Cardiac fibroblast (primary cell): ENCODE measurements at places on chromosomes 5 and 9.

DNA sequence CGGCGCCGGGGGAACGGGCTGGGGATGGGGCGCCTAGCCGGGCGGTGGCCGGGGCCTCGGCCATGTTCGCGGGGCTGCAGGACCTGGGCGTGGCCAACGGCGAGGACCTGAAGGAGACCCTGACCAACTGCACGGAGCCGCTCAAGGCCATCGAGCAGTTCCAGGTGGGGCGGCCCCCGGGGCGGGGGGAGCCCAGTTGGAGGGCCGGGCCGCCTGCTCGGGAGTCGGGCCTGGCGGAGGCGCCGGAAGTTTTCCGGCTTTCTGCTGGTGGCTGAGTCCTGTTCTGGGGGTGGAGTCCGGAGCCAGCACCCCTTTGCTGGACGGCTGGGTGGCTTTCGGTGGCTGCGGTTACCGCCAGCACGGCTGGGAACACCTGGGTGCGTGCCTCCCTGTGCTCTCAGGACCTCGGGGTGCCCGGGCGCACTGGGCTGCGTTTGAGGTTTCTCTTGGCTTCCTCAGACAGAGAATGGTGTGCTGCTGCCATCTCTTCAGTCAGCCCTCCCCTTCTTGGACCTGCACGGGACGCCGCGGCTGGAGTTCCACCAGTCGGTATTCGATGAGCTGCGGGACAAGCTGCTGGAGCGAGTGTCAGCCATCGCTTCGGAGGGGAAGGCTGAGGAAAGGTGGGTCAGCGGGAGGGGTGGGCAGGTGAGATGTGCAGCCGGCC, 454 bp downstream of the NELFB start:
- DNase-seq, result peak; percentile 43

- peak; percentile 97 for DNase-seq
These were observed 84.2 kb downstream of the MUSK start for GRCh38 chr9:110752766-110753165.

DNA sequence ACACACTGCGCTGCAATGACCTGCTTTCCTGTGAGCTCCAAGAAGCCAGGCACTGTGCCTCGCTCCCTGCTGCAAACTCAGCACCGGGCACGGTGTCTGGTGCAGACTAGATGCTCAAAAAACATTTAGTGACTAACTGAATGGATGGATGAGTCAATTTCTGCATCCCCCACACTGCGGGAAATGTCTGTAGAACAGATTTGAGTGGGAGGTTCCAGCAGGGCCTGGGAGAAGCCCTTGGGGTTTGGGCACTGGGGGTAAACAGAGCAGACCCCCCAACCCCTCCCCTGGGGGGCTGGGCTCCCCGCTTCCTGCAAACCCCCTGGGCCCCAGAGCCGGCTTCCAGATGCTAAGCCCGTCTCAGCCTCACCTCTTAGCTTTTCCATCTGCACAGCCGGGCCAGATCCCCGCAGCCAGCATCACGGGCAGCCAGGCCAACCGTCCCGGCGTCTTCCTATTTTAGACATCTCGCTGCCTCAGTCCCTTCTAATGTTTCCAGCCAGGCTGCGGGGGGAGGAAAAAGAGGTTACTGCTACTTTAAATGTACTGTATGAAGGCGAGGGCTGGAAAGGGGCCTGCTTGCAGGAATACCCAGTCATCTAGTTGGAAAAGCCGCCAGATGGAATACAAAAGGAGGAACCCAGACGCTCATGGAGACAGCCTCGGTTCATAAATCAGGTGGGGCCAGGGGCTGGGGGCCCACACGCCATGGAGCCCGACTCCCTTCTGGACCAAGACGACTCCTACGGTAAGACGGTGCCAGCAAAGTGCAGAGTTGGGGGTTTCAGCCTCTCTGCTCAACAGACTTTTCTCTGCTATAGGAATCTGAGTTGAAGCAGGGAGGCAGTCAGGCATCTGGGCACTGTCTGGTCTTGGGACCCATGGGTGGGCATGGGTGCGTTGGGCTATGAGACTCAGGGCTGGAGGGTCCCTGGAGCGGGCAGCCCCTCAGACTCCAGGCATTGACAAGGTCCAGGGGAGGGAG, 67.1 kb upstream of the GGTA1 start:
- peak; percentile 44 for DNase-seq

DNA sequence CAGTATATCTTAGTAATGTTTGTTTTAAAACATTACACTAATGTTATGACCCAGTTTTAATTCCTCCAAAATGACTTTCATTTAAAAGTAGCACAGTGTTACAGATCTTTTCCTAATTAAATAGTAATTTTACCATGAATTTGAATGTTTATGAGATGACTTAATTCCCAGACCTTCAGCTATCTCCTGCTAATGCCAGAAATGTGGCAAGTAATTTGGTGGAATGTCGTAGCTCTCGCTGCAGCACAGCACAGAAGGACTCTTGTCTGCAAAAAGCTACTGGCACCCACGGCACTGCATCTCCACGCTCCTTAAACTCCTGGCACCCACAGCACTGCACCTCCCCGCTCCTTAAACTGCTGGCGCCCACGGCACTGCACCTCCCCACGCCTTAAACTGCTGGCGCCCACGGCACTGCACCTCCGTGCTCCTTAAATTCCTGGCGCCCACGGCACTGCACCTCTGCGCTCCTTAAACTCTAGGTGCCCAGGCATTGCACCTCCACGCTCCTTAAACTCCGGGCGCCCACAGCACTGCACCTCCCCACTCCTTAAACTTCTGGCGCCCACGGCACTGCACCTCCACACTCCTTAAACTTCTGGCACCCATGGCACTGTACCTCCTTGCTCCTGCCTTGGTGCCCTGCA, 163.1 kb downstream of the CDK5RAP2 start:
- DNase-seq, result no peak

- DNase-seq, result peak; percentile 91
These were observed 9.6 kb upstream of the NME5 start for GRCh38 chr5:138148811-138149210.

DNA sequence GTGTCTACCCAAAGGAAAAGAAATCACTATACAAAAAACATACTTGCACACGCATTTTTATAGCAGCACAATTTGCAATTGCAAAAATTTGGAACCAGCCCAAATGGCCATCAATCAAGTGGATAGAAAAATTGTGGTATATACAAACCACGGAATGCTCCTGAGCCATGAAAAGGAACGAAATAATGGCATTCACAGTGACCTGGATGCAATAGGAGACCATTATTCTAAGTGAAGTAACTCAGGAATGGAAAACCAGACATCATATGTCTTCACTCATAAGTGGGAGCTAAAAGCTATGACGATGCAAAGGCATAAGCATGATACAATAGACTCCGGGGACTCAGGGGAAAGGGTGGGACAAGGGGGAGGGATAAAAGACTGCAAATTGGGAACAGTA, 78.4 kb downstream of the ENC1 start:
- no peak for DNase-seq

DNA sequence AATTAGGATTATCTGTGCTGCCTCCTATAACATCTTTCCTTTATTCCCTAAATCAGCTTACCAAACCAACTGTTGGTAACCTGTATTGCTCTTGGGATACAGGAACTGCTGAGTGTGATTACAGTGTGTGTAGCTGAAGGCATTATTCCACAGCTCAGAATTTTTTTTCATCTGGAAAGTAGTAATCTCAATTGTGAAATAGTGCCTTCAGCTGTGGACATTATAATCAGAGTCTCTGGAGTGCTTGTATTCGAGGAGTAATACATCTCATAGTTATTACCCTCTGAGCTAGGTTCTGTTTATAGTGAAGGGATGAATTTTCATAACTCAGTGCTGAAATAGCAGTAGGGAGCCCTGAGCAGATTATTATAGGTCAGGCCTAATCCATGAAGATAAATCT, 199.5 kb downstream of the MAST4 start:
- no peak for DNase-seq

GRCh38 chr5:172722327-172722815, 48.6 kb downstream of the DUSP1 start:
- no peak for DNase-seq

DNA sequence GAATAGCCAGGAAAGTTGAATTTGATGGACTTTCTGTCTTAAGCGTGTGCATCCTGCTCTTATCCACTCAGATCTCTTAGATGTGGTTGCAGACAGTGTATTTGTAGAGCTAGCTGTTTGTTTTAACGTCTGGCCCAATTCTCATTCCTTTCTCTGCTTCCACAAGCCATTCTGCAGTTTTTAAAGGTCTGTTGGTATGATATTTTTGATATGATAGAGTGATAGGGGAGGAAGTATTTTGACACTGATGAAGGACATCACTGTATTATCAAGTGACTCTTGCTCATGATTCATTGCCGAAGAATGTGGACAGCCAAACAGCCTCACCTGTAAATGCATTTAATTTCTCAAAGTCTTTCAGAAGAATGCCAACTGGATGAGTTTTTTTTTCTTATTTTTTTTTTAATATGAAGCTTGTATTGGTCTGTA, 4.5 kb downstream of the TJP2 start:
- DNase-seq, result no peak

- no peak for DNase-seq
These were observed 567.5 kb downstream of the ELAVL2 start for GRCh38 chr9:23258569-23258968.

DNA sequence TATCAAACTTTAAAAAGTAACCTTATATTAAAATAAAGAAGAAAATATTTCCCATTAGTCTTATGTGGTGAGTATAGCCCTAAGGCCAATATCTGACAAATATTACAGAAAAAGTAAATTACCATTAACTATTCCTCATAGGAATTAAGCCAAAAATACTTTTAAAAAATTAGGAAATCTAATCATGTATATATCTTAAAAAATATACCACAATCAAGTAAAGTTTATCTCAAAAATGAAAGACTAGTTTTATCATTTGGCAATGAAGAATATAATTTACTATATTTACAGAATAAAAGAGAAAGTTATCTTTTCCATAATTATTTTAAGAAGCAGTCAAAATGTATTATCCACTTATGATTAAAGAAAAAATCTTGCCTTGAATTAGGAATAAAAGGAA, 458.8 kb upstream of the ZNF462 start:
- DNase-seq, result no peak

- no peak for DNase-seq
These were observed 87.0 kb downstream of the DAB2IP start for GRCh38 chr9:121738411-121738810.

DNA sequence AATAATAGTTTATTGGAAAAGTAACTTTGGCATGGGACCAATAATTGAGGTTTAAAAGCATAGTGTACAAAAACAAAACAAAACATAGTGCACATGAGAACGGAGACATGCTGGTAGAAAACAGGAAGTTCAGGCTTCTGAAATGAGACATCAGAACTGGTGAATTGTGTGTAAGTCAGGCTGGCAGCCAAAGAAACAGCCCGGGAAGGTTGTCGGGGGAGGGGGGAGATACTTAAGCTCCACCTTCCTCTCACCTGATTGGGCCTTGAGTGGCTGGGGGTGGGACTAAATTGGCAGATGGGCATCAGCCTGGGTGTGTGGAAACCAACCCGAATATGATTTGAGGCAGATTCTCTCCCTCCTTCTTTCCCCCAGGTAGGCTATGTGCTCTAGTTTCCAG, 256.3 kb downstream of the SMARCA2 start:
- DNase-seq, result peak; percentile 65

- DNase-seq, result no peak
These were observed 52.3 kb upstream of the IFNK start for GRCh38 chr9:27471789-27472188.

- DNase-seq, result no peak
These were observed 193.5 kb downstream of the SEC61B start for GRCh38 chr9:99415606-99416005.

DNA sequence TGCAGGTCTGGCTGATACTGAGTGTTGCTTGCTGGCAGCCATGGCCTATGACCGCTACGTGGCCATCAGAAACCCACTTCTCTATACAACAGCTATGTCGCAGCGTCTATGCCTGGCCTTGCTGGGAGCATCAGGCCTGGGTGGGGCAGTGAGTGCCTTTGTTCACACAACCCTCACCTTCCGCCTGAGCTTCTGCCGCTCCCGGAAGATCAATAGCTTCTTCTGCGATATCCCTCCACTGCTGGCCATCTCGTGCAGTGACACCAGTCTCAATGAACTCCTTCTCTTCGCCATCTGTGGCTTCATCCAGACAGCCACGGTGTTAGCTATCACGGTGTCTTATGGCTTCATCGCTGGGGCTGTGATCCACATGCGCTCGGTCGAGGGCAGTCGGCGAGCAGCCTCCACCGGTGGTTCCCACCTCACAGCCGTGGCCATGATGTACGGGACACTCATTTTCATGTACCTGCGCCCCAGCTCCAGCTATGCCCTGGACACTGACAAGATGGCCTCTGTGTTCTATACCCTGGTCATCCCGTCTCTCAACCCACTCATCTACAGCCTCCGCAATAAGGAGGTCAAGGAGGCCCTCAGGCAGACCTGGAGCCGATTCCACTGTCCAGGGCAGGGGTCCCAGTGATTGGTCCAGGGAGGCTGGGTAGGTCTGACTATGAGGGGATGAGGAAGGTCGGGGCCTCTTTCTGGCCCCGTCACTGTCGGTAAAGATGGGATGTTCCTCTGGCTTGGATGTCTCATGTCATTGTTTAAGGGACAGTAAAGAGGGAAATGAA, 718 bp downstream of the OR5C1 start:
- DNase-seq, result no peak

- no peak for DNase-seq
These were observed 541.0 kb downstream of the DTWD2 start for GRCh38 chr5:118447350-118447749.

DNA sequence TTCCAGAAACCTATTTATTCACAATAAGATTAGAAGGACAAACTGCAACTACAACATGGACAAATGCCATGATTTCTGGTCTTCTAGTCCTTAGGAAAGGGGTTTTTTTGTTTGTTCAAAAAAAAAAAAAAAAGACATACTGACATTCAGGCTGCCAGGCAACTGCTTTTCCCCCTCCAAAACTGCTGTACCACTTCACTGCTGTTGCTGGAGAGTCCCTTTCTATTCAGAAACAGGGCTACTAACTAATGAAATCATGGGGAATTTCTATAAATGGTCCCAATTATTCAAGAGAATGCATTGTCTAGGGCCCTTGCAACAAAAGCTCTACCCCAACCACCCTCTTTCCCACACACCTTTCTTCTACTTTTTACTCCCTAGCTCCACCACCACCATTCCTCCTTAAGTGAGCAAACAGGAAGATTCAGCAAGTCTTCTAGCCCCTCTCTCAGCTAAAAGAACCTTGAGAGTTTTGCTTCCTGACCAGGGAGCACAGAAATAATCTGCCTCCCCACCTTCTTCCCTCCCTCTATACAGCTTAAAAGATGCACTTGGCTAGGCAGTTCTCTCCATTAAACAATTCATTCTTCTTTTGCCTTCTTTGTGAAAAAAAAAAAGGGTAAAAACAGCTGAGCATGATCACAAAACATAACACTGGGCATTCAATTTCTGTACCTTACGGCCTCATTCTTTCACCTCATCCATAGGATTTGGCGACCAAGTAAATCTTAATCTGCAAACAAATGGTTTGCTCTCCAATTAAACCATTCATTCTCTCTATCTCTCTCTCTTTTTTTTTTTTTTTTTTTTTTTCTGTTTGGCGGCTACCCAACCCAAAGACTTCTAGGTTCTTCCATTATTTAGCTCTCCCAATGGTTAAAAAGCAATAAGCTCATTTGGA, 13.8 kb downstream of the ZNF608 start:
- DNase-seq, result no peak
